Left renal pelvis (tissue), 4 donors: ENCODE measurements at places on chromosomes 5 and 9. TPM values are rescaled to one million over a fixed set of nuclear protein-coding genes. Genes with fewer than 3 reads are reported as not detected.

GRCh38 chr9:69377981-69378380, 53.0 kb downstream of the ENTREP1 start:
- DNase-seq = no peak

GRCh38 chr5:1374030-1374678, 29.3 kb upstream of the CLPTM1L start:
- no peak for DNase-seq

Gene AQP3
- polyA plus RNA-seq = 111 TPM

Gene RHOBTB3
- polyA plus RNA-seq = 62.0 TPM

Gene DDX4
- not detected for polyA plus RNA-seq

DNA sequence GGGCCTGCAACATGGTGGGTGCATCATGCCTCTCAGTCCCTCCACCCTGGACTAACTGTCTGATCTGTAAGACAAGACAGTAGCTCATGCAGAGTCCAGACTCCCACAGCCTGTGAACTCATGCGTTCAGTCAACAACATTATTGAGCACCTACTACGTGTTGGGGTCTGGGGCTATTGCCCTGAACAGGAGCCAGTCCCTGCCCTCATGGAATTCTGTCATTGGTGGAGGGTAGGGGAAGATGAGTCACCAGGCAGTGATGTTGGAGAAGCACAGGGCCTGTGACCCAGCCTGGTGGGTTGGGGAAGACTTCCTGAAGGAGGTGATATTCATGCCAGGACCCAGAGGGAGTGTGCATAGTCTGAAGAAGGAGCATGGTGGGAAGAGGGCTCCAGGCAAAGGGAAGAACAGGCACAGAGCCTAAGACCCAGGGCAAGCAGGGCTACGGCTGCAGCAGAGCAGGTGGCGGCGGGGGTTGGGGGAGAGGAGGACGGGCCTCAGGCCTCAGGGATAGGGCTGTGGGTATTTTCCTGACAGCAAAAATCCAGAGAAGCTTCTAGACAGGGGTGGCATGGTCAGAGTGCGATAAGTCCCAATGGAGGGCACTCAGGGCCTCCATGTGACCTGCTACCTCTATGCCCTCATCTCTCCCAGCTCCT, 26.7 kb upstream of the PSD2 start:
- no peak for DNase-seq

DNA sequence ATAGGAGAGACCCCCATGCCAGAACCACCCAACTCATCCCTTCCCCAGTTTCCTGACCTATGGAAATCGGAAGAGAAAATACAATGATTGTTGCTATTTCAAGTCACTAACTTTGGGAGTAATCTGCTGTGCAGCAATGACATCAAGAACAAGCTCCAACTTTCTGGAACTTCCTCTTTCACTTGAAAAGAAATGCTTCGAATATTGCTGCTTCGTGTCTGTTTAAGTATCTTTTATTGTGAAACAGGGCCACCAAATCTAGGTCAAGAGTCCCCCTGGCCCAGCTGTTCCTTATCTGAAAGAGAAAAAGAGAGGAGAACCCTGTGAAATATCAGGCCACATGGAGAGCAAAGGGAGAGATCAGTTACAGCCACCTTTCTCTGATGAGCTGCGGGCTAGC, 59.4 kb upstream of the DNAH5 start:
- DNase-seq = no peak

Gene PCDHA12
- 0.22 TPM for polyA plus RNA-seq

DNA sequence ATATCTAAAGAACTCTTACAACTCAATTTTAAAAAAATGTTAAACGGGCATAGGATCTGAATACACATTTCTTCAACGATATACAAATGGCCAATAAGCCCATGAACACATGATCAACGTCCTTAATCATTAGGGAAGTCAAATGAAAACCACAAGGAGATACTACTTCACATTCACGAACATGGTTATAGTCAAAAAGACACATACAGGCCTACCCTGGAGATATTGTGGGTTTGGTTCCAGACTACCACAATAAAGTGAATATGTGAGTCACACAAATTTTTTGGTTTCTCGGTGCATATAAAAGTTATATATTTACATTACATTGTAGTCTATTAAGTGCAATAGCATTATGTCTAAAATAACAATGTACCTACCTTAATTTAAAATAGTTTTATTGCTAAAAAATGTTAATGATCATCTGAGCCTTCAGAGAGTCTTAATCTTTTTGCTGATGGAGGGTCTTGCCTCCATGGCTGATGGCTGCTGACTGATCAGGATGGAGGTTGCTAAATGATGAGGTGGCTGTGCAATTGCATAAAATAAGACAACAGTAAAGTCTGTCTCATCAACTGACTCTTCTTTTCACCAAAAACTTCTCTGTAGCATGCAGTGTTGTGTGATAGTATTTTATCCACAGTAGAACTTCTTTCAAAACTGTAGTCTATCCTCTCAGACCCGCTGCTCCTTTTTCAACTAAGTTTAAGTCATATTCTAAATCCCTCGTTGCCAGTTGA, 15.1 kb downstream of the AK3 start:
- DNase-seq = no peak

DNA sequence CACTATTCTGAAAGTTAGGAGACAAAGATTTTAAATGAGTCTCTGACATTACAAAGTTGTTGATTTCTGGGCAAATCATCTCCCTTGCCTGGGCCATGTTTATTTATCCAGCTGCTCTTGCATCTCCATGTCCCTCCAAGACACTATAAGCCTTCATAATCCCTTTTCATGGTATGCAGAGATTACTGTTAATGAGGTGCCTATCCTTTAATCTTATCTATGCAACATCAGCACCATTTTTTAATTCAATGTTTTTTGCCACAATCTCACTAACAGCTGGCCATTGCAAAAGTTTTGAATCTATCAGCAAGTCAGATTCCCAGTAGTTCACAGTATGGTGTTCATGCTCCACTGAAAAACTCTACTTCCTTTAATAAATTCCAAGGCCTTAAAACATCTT, 108.5 kb upstream of the PTPRD start:
- no peak for DNase-seq

Gene ANGPTL2
- 72.4 TPM for polyA plus RNA-seq

GRCh38 chr5:72170101-72170500, 62.8 kb downstream of the MAP1B start:
- DNase-seq = no peak

GRCh38 chr9:135416664-135417290, 62.8 kb upstream of the PPP1R26 start:
- no peak for DNase-seq

Gene BTNL3
- 0.05 TPM for polyA plus RNA-seq

Gene C5orf22
- 32.4 TPM for polyA plus RNA-seq

Gene FOXD1
- 18.0 TPM for polyA plus RNA-seq

GRCh38 chr5:61330845-61331406, 1.1 kb upstream of the ZSWIM6 start:
- no peak for DNase-seq

DNA sequence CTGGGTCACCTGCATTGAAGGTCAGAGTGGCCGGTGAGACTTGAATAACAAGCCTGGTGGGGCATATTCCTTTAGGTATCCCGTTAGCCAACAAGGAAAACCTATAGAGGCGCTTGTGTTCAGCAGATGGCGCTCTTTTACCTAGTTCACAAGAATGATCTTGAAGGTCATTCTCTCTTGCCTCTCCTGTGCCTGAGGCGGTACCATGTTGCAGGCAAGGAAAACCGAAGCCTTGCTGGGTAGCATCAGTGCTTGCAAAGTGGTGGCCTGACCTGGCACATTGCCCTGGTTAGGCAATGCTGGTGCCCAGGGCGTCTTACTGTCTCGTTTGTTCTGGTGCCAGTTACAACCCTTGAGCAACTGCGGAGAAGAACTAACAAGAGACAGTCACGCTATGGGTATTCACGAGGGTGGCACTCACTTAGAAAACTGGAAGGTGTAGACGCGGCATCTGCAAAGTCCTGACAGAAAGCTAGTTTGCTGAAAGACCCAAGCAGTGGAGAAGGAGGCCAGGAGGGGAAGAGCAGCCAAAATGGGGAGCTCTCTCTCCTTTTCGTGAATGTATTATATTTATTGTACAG, 56.7 kb downstream of the AOPEP start:
- peak; percentile 65 for DNase-seq

GRCh38 chr9:83430681-83431080, 107.5 kb downstream of the FRMD3 start:
- no peak for DNase-seq

DNA sequence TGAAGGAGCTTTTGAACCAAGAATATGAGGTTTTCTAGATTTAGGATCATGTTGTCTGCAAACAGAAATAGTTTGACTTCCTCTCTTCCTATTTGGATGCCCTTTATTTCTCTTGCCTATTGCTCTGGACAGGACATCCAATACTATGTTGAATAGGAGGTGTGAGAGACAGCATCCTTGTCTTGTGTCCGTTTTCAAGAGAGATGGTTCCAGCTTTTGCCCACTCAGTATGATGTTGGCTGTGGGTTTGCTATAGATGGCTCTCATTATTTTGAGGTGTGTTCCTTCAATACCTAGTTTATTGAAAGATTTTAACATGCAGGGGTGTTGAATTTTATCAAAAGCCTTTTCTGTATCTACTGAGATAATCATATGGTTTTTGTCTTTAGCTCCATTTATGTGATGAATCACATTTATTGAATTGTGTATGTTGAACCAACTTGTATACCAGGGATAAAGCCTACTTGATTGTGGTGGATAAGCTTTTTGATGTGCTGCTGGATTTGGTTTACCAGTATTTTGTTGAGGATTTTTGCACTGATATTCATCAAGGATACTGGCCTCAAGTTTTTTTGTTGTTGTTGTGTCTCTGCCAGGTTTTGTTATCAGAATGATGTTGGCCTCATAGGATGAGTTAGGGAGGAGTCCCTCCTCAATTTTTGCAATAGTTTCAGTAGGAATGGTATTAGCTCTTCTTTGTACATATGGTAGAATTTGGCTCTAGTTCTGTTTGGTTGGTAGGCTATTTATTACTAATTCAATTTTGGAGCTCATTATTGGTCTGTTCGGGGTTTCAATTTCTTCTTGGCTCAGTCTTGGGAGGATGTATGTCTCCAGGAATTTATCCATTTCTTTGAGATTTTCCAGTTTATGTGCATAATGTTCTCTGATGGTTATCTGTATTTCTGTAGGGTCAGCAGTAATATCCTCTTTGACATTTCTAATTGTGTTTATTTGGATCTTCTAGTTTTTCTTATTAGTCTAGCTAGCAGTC, 41.2 kb upstream of the IFNE start:
- no peak for DNase-seq

GRCh38 chr5:160071516-160071915, 47.7 kb downstream of the PWWP2A start:
- no peak for DNase-seq

Gene CYLC2
- not detected for polyA plus RNA-seq

Gene C5orf34
- 5.7 TPM for polyA plus RNA-seq
